Stimulated activated effector memory CD8-positive, alpha-beta T cell treated with anti-CD3 and anti-CD28 coated beads, Interleukin-12 subunit alpha, Interleukin-12 subunit beta, amount 100 ng/mL, for 72 hours (primary cell): ENCODE measurements at places on chromosomes 13 and 19.

DNA sequence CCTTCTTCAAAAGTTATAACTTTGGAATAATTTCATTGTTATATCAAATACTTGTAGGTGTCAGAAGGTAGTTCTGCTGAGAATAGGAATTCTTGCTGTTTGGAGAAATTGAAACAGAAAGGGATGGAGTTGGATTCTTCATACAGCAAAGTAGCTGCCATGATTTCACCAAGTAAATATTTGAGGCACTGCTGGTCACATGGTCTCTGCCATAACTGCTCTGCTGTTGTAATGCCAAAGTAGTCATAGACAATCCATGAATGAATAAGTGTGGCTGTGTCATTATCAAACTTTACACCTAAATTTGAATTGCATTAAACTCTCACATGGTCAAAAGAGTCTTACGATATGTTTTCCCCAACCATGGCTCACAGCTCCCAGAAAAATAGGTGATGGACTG is 308.6 kb downstream of the GPC6 start:
- no peak for DNase-seq

- no peak for DNase-seq
These were observed 273.7 kb downstream of the DIAPH3 start for GRCh38 chr13:59890054-59890453.

DNA sequence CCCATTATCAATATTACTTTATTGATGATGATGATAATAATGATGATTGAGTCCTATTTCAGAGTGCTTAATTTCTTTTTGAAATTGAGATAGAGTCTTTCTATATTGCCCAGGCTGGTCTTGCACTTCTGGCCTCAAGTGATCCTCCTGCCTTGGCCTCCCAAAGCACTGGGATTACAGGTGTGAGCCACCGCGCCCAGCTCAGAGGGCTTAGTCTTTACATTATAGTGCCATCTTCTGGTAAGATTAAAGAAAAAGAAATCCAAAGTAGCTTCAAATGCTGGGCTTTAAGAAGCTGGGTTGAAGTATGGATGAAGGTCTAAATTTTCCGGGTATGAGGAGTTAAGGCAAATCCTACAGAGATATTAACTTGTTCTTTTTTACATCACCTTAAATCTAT is 3.4 kb upstream of the ZNF333 start:
- no peak for DNase-seq

DNA sequence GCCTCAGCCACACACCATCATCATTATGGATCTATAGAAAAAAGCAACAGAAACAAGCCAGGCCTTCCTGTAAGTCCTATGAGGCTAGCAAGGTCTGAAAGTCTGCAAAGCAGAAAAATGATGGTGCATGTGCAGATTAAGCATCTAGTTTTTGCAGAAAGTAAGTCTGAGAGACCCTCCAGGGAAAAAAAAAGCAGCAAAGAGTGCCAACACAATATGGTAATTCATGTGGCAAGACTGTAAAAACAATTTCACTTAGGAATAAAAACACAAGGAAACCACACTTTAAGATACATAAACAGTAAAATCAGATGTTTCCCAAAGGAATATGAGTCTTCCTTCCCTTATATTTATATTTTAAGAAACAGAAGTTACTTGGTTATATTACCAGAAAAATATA is 112.3 kb upstream of the FBXL3 start:
- DNase-seq = no peak

DNA sequence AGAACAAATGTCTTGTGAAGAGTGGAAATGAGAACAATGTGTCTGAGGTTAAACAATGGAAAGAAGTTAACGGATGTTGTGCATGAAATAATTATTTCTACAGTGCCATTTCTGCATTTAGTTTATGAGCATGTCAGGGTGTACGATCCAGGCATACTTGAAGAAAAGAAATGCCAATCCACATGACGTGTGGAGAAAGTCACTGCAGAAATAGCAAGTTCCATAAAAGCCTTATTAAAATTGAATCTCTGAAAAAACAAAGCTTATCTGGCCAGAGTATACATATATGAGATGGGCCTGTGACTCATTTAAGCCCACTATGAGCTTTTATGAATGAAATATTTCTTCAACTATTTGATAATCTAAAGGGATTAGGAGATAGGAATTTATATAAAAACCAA is 426.1 kb downstream of the EFNB2 start:
- DNase-seq = no peak

GRCh38 chr19:45528149-45528743 is 21.0 kb downstream of the VASP start:
- DNase-seq = no peak

DNA sequence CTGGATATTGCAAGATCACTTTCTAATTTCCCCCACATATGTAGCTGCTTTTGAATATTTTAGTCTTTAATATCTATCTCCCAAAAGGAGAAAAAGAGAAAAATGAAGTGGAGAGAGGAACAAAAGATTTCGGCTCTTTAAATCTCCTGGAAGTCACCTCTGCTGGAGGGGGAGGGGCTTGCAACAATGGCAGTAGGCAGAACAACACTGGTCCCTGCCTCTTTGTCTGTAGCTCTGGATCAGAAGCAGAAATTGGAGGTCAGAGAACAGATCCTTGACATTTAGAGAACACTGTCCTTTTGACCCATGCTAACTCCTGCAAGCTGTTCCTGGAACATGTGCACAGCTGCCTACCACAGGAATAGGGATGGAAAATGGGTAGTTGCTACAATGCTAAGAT is 86.7 kb upstream of the GPR12 start:
- DNase-seq = no peak

- no peak for DNase-seq
These were observed 44.8 kb upstream of the ALOX5AP start for GRCh38 chr13:30690282-30691188.

GRCh38 chr13:51043310-51043709 is 67.8 kb downstream of the C13orf42 start:
- DNase-seq = no peak
